ENCODE measurements at places on chromosomes 13 and 19. TPM values are rescaled to one million over a fixed set of nuclear protein-coding genes. Genes with fewer than 3 reads are reported as not detected.

The CTXN1 gene
- 90.6 TPM for total RNA-seq

The CEACAM21 gene
- total RNA-seq: not detected

DNA sequence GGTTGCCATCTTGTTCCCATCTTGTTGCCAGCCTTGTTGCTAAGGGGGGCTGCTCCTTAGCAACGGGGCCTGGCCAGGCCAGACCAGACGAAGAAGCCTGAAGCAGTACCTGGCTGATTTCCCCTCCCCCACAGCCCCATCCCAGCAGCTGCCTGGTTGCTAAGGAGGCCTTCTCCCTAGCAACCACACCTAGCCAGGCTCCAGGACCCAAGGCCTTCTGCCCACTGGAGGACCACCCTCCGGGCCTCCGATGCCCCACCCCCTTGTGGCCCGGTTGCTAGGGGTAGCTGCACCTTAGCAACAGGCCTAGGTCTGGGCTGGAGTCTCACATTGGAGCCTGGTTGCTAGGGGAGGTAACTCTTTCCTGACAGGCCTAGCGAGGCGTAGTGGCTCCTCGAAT is 3.9 kb downstream of the PRRG2 start:
- H3K4me3 ChIP-seq: no peak overlapping the region
- H3K4me1 ChIP-seq: peaks cover 8% of the 10 kb centered on the region
- H3K27ac ChIP-seq: no peak overlapping the region
- peaks cover 2% of the 10 kb centered on the region for H3K27me3 ChIP-seq

DNA sequence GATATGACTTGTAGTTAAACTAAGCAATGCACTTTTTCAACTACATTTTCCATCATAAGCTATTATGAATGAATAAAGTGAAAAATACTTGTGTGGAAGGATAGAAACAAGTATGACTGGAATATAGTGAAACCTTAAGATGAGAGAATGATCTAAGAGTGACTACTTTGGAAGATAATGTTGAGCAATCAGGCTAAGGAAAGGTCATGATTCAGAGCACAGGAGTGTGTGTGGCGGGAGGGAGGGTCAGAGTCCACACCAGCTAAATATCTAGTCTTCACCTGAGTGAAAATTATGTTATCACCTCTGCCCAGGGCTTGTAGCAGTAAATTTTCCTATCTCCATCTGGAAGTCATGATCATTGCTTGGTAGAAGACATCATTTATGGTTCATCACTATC is 833.4 kb upstream of the ATXN8OS start:
- H3K4me1 ChIP-seq: no peaks in the 10 kb centered on the region
- H3K27ac ChIP-seq: no peak overlapping the region
- DNase-seq: no peak

DNA sequence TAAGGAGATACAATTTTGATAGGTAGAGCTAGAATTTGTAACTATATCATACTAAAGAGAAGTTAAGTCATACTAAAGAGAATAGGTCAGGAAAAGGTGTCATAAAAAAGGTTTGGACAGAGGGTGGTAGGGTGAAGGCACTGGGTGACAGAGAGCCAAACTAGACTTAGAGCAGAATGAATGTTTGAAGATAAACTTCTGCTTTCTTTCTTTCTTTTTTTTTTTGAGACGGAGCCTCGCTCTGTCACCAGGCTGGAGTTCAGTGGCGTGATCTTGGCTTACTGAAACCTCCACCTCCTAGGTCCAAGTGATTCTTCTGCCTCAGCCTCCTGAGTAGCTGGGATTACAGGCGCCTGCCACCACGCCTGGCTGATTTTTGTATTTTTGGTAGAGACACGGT is 44.1 kb downstream of the TM9SF2 start:
- H3K27me3 ChIP-seq: peaks cover 2% of the 10 kb centered on the region
- peaks cover 13% of the 10 kb centered on the region for H3K4me1 ChIP-seq
- H3K36me3 ChIP-seq: no peaks in the 10 kb centered on the region
- H3K4me3 ChIP-seq: no peak overlapping the region
- no peak overlapping the region for H3K27ac ChIP-seq

GRCh38 chr19:5103812-5104410 is 135.0 kb downstream of the KDM4B start:
- no peak for DNase-seq
- no peak overlapping the region for H3K4me3 ChIP-seq
- peaks cover 6% of the 10 kb centered on the region for H3K27me3 ChIP-seq
- H3K27ac ChIP-seq: peak overlapping the region; percentile 64
- peaks cover 14% of the 10 kb centered on the region for H3K36me3 ChIP-seq

DNA sequence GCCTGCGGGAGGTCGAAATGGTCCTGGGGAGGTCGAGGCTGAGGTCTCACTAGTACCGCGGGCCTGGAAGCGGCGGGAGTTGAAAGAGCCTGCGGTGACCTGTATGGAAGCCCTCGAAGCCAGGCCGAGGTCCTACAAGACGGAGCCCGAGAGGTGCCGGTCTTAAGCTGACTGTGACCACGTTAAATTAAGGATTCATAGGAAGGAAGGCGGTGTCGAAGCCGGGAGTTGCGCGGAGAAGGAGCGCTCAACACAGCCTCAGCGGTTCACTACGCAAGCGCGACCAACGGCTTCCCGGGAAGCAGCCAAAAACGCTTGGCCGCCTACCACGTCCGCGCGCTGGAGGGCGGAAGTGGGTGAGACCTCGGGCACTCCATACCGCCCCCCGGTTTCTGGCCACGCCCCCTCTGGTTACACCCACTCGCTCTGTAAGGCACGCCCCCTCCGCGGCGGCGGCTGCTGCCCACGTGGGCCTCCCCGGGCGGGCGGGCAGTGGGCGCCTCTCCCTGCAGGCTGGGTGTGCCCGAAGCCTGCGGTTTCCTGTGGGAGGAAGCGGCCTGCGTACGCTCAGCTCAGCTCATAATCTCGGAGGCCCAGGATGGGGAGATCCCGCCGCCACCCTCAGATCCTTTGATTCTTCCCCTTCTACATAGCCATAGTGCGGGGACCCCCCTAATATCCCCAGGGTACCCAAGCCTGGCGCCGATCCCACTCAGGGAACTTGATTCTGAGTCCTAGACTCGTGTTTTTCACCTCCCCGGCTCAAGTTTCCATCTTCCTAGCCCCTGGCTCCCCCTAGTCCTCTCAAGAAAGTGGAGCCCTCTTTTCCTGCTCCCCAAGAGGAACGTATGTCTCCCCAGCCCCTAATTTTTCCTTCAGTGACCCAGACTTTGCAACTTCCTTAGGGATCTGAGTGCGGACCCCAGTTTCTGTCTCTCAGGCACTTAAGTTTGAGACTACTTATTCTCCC is 3.4 kb upstream of the EMP3 start:
- H3K27ac ChIP-seq: peak overlapping the region; percentile 88
- peak overlapping the region; percentile 89 for H3K4me3 ChIP-seq
- no peaks in the 10 kb centered on the region for H3K36me3 ChIP-seq
- no peaks in the 10 kb centered on the region for H3K4me1 ChIP-seq

DNA sequence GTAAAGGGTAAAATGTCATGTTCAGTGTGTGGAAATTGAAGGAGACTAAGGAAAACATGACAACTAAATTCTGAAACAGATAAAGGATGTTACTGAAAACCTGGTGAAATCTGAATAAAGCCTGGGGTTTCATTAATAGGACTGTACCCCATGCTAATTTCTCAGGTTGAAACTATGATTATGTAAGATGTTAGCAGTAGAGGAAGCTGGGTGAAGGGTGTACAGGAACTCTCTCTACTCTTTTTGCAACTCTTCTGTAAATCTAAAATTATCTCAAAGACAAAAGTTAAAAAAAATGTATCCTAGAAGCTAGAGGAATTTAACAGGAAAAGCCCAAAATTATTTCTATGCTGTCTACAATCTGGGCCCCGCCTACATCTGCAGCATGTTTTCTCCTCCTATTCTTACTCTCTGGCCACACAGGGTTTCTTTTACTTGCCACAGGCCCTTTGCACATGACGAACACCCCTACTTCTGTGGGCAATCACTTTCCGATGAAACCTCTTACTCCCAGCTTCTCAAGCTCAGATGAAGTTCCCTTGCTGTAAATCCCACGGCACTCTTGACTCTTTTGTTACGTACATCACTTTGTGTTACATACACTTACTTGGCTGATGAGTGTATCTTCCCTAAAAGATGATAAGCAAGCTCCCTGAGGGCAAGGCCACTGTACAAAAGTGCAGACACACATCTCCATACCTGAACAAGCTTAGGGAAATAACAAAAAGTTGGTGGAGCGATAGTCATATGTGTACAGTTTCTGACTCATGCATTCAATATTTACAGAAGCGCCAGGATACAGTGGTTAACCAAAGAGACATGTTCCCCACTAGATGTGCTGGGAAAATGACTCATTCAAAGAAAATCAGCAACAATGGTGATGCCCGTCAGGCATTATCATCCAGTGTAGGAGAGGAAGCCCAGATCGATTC is 32.6 kb downstream of the RUBCNL start:
- no peaks in the 10 kb centered on the region for H3K27me3 ChIP-seq
- H3K4me1 ChIP-seq: peaks cover 7% of the 10 kb centered on the region
- DNase-seq: no peak
- no peak overlapping the region for H3K27ac ChIP-seq
- no peak overlapping the region for H3K4me3 ChIP-seq
- H3K36me3 ChIP-seq: no peaks in the 10 kb centered on the region
